ENCODE measurements at places on chromosomes 16 and 17.

GRCh38 chr17:82938873-82939620 lies 99.2 kb upstream of the ZNF750 start:
- DNase-seq = no peak

- no peak for DNase-seq
Measured at GRCh38 chr16:9072806-9073341, 18.6 kb upstream of the HAPSTR1 start.

DNA sequence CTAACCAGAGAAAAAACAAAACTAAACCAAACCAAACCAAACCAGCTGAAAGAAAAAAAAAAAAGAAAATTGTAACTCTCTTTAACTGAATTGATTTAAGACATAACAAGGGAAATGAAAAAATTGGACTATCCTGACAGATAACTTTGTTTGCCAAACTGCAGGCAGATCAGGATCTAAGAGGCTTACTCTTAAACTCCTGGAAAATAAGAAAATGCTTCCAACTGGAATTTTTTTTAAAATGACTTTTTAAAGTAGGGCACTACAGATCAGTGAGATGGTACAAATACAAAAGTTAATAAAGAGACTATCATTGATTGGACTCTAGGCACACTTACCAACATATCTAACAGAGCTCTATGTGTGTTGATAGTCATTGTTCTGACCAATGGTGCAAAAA lies 125.5 kb upstream of the KCNJ16 start:
- no peak for DNase-seq

- no peak for DNase-seq
Measured at GRCh38 chr16:64012166-64012565, 1109.7 kb downstream of the CDH11 start.

DNA sequence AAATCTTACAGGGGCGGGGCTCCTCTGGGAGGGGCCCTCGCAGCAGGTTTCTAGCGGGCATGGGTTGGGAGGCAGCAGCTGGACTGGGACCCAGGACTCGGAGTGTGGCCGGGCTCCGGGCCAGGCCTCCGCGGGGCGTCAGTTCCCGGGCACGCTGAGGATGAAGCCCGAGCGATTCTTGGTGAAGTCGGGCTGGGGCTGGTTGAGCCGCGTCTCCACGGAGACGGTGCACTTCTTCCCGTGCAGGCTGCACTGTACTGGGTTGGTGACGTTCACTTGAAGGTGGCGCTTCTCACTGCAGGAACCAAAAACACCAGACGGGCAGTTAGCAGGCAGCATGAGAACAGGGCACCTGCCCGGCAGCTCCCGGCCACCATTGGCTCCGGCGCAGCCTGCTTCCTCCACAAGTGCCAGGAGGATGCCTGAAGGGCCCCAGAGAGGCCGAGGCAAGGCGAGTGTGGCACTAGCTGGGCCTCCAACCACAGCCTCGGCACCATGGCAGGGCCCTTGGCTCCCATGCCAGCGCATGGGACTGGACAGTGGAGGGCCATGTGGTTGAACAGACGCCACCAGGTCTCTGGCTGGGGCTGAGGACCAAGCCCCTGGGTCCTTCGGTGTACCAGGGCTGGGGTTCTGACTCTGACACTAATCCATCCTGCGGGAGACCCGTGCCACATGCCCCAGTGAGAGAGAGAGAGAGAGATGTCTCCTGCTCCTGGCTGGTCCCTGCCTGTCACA lies 8.0 kb downstream of the CDK5R1 start:
- DNase-seq = no peak

- DNase-seq = no peak
Measured at GRCh38 chr17:79305376-79305767, 230.7 kb downstream of the ENGASE start.

DNA sequence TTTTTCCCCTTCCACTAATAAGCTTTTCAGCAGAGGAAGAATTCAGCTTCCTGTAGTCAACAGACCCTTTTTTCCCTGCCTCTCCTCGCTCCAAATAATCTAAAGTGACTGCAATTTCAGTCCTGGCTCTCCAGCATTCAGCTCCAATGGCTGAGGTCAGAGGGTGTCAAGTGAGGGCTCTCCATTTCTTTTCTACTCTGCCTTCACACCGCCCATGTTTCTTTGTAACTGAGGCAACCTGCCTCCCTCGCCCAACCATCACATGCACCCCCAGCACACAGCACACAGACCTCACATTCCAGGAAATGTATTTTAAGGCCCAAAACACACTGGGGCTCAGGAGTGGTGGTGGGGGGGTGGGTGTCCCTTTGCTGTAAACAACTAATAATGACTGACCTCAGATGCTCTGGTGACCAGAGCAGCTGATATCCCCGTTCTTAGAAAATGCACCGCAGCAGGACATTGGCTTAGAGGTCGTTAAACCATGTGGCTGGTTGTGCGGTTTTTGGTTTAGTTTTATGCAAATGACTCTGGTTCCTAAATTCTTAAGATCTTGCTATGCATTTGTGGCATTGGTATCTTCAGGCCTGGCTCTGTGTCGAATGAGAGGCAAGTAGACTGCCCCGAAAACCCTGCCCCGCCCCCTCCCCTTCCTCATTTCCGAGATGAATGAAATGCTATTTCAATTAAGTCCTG lies 203.6 kb downstream of the ZFHX3 start:
- DNase-seq = no peak

DNA sequence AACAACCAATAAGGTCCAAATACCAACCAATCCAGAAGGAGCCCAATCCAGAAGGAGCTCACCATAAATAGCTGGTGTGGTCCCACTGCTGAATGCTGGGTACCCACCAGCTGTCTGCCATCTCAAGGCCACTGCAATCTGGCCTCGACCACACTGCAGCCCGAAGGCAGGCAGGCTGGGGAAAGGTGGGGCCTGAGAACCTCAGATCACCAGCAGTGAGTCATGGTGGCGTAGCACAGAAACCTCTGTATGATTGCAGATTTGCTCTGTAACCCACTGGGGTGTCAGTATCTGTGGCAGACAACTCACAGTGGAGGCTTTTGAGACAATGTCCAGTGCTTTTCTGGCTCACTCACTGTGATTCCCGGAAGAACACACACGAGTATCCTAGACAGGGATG lies 14.7 kb upstream of the CMTR2 start:
- no peak for DNase-seq

DNA sequence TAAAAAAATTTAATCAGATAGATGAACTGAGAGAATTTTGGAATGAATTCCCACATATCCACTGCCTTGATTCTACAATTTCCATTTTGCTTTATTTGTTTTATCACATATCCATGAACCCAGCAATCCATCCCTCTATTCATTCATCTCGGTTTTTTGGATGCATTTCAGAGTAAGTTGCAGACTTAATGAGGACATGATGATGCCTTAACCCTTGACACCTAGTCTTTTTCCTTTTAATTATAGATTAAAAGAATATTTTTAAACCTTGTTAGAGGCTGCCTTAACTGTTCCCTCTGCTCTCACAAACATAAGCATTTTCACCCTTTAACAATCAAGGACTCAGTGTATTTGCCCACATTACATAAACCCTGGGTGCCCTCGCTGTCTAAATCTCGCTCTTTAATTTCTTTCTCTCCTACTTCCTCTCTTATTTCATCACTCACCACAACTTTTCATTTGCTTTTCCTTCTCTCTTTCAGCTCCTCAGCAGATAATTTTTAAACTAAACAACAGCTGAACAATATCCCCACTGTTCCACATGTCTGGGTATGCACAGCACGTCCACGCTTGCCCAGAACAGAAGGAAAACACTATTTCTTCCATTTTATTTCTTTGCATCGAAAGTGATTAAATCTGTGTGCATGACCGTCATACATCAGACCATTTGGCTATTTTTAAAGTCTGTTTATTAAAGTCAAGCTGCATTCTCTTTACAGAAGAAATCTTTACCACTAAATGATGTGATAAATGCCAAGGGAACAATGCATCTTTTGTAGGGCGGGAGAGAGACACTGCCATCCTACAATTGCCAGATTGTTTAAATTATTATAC lies 39.9 kb downstream of the IQCK start:
- DNase-seq = no peak

DNA sequence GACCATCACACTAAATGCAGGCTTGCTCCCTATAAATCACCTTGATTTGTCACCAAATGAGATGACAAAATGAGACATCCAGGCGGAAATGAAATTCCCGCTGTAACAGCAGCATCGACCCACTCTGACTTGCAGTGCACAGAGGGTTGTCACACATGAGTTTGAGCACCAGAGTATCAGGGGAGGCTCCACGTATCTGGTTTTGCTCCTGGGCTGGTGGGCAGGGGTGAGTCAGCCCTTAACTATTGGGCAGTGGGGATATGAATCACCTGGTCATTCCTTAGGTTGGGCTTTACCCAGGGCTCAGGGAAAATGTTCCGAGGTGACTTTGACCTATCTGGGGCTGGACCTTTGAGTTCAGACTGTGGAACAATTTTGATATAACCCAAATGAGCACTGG lies 245.2 kb upstream of the CCL2 start:
- no peak for DNase-seq

DNA sequence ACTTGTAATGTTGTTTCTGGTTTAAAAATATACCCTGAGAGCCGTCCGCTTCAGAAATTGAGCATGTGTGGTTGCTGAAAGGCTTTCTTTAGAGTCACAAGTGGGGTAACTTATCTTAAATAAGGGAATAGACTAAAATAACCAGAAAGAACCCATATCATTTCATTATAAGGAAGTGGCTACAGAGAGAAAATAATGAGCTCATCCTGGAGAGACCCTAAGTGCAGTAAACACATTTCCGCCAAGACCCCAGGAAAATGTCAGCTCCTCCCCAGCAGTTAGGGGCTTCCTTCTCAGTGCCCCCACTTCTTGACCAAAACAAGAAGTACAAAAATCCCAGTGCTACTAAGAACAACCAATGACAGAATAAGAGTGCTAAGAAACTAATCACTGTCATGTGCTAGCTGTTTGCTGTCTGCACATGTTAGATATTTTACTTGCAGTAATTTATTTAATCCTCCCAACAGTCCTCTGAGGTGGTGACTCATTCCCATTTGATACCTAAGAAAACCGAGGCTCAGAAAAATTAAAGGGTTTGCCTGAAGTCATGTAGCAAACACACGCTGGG lies 83.5 kb downstream of the CDYL2 start:
- no peak for DNase-seq

GRCh38 chr16:53864819-53865493 lies 161.0 kb downstream of the FTO start:
- DNase-seq = no peak

DNA sequence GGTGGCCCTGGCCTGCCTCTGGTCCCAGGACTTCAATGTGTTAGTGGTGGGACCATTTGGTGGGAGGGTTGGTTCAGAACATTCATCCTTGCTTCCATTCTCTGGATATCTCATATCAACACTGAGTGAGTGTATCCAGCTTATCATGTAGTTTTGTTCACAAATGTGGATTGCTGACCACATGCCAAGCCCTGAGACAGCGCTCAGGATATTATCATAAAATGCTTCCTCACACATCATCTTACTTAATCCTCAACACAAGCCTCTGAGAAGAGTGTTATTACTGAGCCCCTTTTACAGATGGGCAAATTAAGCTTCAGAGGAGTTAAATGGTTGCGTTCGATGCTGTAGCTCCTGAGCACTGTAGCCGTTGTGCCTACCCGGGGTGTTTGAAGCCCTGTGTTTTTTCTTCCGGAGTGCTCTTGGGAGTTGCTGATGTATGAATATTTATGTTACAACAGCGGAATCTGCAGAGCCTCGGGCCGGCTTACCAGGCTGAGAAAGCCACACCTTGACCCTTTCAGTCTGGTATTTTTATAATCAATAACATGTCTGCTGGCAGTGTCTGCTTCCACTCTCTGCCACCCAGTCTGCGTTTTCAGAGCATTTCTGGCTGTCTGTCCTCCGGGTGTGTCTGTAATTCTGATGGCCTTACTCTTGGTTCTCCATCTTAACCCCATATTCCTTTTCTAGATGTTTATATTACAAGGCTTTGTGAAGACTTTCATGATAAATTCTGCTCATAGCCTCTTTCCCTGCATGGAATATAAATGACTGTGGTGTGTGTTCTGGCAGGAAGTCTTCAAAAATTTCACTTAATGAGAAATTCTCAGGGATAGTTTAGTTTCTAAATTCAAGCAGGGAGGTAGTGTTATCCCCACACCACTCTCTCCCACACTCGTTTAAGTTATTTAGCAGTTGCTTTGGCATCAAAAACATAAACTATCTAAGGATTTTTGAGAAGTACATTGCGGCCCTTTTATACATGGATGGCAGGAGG lies 2.9 kb downstream of the GLP2R start:
- no peak for DNase-seq

GRCh38 chr16:79792664-79793351 lies 192.3 kb upstream of the MAF start:
- DNase-seq = no peak

GRCh38 chr17:79095345-79096055 lies 20.9 kb downstream of the ENGASE start:
- no peak for DNase-seq

- no peak for DNase-seq
Measured at GRCh38 chr17:57888311-57889216, 38.7 kb upstream of the MRPS23 start.

- no peak for DNase-seq
Measured at GRCh38 chr16:66442502-66443268, 15.6 kb downstream of the BEAN1 start.

GRCh38 chr17:40551091-40551878 lies 14.0 kb downstream of the CCR7 start:
- DNase-seq = no peak

DNA sequence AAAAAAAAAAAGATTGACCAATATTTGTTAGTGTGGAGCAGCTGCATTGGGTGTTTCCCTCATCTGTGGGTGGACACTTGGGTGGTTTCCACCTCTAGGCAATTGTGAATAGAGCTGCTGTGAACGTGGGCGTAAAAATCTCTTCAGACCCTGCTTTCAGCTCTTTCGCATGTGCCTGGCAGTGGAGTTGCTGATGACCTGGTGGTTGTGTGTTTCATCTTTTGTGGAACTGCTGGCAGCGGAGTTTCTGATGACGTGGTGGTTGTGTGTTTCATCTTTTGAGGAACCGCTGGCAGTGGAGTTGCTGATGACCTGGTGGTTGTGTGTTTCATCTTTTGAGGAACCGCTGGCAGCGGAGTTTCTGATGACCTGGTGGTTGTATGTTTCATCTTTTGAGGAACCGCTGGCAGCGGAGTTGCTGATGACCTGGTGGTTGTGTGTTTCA lies 21.4 kb downstream of the ZC3H18 start:
- DNase-seq = no peak

DNA sequence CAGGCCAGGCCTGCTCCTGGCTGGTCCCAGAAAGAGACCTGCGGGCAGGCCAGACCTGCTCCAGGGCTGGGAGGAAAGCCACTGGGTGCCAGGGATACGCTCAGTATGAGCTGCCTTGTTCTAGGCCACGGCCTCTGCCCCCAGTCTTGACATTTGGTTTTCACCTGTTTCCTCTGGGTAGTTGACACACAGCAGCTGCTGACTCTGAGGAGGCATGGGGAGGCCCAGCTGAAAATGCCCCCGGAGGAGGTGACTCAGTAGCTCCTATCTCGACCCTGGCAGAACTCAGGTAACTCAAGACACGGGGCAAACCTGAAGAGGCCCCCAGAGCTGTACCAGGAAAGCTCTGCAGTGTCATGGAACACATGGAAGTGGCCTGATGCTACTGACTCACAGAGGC lies 13.9 kb upstream of the ADGRG1 start:
- DNase-seq = no peak

DNA sequence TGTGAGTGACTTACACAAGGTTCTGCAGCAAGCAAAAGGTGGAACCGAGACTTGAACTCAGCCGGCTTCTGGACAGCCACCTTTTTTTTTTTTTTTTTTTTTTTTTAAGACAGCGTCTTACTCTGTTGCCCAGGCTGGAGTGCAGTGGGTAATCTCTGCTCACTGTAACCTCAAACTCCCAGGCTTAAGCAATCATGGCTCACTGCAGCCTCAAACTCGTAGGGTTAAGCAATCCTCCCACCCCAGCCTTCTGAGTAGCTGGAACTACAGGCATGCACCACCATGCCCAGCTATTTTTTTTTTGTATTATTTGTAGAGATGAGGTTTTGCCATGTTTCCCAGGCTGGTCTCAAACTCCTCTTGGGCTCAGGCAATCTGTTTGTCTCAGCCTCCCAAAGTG lies 55.2 kb upstream of the GOT2 start:
- DNase-seq = no peak

Data from stimulated activated CD4-positive, alpha-beta T cell treated with anti-CD3 and anti-CD28 coated beads, Interleukin-12 subunit alpha, Interleukin-12 subunit beta, amount 100 ng/mL, for 24 hours (primary cell).